NCI-H2081 (cell line): ENCODE measurements at places on chromosomes 7 and 10.

GRCh38 chr7:134771889-134772288 lies 7.5 kb upstream of the CALD1 start:
- DNase-seq: no peak

- DNase-seq: no peak
Measured at GRCh38 chr10:62903828-62904227, 87.7 kb upstream of the EGR2 start.

GRCh38 chr10:44198780-44199097 lies 186.2 kb downstream of the CXCL12 start:
- DNase-seq: no peak

DNA sequence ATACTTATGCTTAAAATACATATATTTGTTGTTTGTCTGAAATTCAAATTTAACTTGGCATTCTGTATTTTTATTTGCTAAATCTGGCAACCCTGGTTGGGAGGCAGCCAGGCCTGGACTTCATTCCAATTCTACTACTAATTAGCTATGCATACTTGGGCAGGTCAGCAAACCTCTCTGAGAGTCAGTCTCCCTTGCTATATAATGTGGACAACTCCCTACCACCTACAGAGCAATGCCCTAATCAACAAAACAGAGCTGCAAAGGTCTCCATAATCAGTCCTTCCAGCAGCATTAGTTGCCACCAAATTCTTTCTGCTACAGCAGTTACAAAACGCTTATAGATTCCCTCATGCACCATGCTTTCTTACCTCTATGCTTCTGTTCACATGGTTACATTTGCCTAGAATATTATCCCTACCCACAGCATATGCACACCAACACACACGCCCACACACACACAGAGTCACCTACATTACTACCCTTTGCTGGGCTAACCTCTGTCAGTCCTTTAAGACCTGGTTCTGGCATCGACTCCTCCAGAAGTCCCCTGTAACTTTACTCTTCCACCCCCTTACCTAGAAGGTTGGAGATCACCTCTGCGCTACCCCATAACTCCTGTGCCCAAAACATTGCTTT lies 188.7 kb downstream of the FGFR2 start:
- DNase-seq: no peak

GRCh38 chr7:34313289-34313688 lies 344.7 kb upstream of the NPSR1 start:
- DNase-seq: no peak

DNA sequence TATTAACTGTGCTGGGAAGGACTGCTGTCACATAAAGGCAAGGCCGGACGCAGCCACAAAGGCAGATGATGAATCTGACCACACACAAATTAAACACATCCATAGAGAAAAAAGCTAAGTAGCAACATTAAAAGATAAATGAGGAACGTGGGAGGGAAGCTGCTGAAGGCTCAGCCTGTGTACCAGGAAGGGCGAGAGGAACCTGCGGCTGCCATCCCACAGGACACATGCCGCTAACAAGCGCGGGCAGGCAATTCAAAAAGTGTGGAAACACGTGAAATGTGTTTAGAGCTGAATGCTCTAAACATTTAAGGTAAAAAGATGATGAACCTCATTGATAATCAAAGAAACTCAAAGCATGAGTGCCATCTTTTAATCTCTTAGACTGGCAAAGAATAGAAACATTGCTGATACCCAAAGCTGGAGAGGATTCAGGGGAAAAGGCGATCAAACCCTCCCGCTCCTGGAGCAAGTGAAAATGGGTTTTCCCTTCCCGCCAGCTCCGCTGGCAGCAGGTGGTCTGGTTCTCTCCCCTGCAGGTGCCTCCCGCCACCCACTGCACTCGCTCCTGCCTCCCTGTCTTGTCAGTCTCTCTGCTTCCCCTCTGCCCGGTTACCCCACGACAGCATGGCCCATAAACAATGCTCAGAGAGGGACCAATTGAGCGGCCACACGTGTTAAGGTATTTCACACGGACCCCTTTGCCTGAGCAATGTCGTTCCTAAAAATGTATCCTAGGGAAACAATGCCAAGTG lies 4.2 kb downstream of the STK32C start:
- no peak for DNase-seq

GRCh38 chr7:113373863-113374262 lies 255.5 kb upstream of the SMIM30 start:
- no peak for DNase-seq

- peak; percentile 16 for DNase-seq
Measured at GRCh38 chr7:135704074-135704473, 23.9 kb downstream of the SLC13A4 start.

GRCh38 chr10:91415816-91416215 lies 5.7 kb downstream of the HECTD2 start:
- DNase-seq: no peak

DNA sequence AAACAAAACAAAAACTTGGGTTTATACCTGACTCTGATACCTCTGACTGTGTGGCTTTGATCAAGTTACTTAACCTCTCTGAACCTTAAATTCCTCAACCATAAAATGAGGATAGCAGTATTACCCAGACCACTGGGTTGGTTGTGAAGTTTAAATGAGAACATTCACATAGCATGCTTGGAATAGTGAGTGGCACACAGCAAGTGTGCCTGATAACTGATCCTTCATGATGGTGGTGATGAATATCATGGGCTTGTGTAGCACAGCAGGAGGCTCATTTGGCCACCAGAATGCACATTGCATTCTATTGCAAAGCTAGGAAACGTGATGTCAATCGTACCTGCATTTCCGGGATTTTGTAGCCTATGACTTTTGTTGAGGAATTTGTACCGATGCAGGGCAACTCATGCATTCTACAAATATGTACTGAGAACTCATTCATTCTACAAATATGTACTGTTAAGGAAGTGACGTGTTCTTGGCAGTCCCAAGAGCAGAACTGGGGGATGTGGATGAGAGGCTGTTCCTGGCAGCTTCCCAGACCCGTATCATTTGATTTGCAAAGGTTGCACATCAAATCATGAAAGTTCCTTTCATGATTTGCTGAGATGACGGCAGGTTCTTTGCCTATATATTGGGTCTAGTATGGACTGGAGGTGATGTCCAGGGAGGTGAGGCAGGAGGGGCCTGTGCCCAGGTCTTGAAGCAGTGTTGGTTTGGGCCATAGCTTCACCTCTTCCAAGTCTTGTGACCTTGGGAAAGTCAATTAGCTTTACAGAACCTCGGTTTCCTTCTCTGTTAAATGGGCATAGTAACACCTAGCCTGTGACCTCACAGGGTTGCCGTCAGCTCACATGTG lies 94.6 kb upstream of the SMNDC1 start:
- DNase-seq: no peak

DNA sequence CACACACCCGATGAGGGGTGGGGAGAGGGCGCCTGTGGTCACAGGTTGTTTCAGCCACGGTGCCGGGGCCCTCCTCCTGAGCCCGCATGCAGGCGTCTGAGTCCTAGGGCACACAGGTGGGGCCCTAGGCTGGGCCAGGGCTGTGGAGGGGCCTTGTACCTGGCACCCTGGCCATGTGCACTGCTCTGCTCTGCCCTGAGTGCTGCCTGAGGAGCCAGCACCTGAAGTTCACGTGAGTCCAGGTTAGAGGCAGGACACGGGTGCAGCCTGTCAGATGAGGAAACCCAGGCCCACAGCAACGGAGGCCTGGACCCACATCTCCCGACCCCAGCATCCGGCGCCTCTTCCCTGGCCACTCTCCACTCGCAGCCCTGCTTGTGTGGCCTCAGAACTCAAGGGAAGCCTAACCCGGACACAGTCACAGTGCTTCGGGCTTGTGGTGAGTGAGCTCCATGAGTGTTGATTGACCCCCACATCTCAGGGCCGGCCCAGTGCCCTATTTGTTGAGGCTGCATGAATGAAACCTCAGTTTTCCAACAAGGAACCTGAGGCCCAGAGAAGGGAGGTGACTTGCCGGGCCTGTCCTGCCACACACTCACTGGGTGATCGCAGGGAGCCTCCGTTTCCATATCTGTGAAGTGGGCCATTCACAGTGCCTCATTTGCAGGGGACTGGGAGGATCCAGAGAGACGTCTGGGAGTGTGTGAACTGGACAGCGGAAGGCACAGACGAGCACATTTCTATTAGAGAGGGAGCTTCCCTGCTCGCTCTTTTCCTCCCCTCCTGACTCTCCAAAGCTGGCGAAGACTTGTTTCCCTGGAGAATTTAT lies 39.6 kb downstream of the PPIF start:
- no peak for DNase-seq

DNA sequence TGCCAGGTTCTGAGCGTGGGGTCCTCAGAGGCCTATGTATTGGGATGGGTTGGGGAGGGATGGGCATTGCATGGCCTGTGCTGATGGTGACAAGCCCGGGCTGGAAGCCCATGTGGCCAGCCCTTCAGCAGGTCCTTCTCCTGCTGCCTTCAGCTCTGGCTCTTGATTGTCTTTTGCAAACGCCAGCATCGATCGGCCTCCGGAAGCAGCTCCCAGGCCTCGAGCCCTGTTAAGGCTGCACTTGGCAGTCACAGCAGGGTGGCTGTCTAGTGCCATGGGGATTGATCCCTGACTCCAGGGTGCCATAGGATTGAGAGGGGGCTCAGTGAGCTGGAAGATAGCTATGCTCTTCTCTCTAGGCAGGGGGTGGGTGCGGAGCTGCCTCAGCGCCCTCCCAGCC lies 51.4 kb downstream of the CDH23 start:
- DNase-seq: no peak

DNA sequence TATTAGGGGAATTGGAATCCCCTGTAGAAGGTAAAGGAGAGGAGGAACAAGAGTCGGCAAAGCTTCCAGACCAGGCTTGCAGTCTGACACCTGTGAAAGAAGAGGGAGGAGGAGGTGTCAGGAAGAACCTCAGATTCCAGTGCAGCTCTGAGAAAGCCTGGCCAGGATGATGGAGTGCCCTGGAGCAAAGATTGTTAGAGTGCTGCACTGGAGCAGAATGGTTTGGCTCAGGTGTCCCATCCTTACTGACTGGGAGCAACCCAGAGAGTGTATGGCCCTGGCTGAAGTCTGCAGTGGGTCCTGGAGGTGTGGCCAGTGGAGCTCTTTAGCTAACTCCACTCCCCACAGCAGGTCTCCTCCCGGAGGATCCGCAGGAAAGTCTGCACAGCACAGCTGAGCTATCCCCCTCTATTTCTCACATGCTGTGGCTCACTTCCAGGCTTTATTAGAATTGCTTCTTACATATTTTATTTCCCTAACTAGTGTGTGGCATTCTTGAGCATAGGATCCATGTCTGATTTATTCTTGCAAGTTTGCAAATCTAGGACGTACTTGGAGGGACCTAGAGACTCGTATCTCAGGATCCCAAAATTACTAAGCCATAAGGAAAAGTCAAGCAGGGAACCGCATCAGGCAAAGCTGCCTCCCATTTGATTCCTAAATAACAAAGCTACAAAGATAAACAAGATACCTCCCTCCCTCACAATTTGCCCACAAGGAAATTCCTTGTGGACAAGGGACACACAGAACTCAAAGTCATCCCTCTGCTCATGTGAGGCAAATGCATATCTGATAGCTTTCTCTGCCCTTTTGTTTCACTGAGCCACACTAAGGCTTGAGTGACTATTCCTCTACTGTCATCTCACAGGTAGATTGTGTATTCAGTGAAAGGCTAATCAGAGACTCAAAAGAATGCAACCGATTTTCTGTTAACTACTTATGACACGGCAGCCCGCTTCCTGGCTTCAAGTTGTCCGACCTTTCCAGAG lies 58.8 kb downstream of the VIM start:
- no peak for DNase-seq

DNA sequence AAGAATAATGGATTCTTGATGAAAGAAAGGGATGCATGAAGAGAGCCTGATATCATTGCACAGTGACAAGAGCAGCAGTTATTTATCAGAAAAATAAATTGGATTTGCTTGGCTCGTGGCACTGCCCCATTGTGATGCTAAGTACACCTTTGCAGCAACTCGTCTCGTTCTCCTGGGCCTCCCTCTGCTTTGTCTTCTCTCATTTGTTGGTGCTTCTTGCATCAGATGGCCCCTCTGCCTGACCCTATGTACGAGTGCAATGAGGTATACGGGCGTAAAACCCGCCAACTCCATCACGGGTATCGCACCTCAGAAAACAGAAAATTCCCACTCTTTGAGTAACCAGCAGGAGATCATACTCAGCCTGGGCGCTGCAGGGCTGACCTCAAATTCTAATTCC lies 107.2 kb upstream of the C10orf90 start:
- no peak for DNase-seq

GRCh38 chr7:154978017-154978416 lies 24.9 kb downstream of the PAXIP1 start:
- DNase-seq: no peak

GRCh38 chr7:4642468-4643203 lies 39.5 kb upstream of the FOXK1 start:
- no peak for DNase-seq

GRCh38 chr7:149196705-149197171 lies 1.4 kb downstream of the ZNF282 start:
- peak; percentile 14 for DNase-seq

DNA sequence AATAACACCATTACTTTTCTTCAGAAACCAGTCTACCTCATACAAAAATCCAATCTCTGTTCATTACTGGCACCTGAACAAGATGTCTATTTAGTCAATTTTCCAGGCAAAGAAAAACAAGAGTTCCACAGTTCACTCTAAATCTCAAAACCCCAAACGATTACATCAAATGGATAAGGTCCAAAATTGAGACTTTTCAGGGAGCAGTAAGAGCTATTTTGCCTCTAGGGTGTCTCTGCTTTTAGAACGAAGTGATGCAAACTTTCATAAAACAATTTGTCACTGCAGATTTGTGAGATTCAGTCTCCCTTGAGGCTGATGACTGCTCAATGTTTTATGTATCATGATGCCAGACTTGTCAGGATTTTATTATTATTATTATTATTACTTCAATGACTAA lies 937.0 kb upstream of the PHF14 start:
- DNase-seq: no peak

- DNase-seq: no peak
Measured at GRCh38 chr7:24978843-24979469, 1.0 kb downstream of the OSBPL3 start.

GRCh38 chr10:98444314-98445006 lies 2.3 kb downstream of the HPS1 start:
- no peak for DNase-seq

DNA sequence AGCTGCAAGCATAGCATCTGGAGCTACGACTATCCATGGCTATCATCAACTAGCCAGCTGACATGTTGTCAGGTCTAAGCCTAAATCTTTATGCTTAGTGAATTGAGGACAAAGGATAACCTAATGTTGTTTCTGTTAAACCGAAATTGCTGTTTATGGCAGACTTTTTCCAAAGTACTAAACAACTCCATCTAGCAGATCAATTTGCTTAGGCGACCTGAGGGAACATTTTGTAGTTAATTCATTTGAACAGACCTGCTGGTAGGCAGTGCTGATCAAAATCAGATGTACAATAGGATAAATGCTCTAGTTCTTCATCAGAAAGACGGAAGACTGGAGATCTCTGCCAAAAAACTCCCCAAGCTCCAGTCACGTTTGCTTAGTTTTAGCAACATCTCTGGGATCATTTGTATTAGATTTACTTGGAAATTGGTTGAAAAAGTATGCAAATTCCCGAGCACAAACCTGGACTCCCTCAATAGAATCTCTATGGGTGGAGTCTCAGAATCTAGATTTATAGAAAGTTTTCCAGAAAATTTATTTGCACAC lies 301.6 kb upstream of the NRP1 start:
- no peak for DNase-seq
